ENCODE measurements at places on chromosomes 1 and 21.
A peak's percentile ranks its signal among the peaks of the same experiment; 100 is the strongest.

DNA sequence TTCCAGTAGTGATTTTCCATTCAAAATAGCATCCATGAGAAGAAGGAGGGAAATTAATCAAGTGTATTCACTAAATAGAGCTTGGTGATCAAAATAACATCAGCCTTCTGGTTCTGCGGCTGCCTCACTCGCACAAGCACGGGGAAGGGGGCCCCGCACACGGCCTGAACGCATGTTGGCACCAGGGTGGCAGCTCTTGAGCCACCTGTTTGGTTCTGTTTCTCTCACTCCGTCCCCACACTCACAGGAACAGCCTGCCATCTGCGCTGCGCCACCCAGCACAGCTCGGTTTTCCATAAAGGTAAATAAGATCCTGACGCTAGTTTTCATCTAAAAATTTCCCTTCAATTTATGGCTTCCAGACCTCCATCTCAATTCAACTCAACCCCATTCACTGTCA is 49.4 kb downstream of the TIAM1 start:
- DNase-seq = no peak

- no peak for DNase-seq
These were observed 48.8 kb downstream of the LAMC2 start for GRCh38 chr1:183234660-183235476.

- DNase-seq = no peak
These were observed 179.8 kb downstream of the FOXD2 start for GRCh38 chr1:47617381-47618221.

DNA sequence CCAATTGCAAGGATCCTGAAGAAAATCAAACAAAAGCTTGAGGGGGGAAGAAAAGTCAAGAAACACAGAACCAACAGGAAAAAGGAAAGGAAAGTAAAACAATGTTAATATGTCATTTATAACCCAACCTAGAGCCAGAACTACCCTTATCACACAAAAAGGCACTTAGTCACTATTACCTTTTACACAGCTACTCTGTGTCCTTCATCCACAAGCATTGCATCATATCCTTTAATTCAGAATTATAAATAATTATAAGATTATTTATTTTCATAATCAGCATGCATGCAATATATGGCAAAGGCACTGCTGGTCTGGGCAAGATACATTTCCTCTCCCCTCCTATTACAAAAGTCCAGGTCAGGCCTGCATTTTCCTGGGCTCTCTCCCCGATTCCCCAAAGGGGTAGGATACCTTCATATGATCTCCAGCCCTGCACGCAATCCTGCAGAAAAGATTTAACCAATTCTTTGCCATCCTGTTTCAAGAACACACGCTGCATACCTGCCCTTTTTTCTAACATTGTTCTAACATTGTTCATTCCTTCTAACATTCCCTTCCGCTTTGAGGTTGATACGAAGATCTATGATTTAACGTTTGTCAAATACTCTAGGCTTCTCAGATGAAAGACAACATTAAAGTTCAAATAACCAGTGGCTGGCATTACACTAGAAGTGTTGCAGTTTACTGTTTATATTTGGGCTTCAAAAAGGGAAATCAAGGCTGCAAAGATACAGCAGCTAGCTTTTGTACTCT is 4.3 kb downstream of the PTPN14 start:
- DNase-seq = no peak

DNA sequence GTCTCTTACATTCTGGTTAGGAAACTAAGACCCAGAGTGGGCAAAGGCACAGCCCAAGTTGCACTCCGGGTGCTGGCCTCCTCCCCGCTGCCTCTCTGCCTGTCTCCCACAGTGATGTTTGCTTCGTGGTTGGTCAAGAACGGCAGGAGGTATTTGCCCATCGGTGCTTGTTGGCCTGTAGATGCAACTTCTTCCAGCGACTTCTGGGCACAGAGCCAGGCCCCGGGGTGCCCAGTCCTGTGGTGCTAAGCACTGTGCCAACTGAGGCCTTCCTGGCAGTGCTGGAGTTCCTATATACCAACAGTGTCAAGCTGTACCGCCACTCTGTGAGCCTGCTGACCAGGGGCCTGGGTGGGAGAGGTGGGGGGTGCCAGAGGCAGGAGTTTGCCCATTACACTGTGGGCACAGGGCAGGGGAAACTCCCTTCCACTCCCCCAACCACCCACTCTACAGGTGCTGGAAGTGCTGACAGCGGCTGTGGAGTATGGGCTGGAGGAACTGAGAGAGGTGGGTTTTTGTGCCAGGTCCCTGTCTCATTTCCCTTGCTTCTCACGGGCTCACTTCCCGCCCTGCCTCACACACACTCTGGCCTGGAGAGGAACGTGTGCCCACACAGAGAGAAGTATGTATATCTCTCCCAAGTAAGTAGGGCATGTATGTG is 1.9 kb downstream of the BTBD19 start:
- peak; percentile 33 for DNase-seq

DNA sequence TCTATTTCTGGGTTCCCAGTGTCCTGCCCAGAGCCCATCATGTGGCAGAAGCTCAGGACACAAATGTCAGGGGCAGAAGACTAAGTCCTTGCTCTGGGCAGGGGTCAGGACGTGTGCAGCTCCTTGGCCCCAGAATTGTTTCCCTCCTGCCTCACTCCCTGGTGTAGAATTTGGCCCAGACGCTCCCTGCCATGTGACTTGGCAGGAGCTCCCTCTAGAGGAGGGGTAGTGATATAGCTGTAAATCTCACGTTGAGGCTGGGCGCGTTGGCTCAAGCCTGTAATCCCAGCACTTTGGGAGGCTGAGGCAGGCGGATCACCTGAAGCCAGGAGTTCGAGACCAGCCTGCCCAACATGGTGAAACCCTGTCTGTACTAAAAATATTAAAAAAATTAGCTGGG is 91.2 kb downstream of the UBIAD1 start:
- no peak for DNase-seq

GRCh38 chr21:21084179-21084578 is 86.0 kb downstream of the NCAM2 start:
- no peak for DNase-seq

DNA sequence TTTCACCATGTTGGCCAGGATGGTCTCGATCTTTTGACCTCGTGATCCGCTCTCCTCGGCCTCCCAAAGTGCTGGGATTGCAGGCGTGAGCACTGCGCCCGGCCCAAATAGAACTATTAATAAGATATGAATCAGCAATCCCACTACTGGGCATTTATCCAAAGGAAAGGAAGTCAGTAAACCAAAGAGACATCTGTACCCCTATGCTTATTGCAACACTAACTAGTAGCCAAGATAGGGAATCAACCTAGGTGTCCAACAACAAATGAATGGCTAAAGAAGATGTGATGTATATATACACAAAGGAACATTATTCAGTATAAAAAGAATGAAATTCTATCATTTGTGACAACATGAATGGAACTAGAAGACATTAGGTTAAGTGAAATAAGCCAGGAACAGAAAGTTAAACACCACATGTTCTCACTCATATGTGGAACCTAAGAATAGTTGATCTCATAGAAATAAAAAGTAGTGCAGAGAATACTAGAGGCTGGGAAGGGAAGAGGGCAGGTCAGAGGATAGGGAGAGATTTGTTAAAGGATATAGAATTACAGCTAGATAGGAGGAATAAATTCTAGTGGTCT is 48.8 kb downstream of the XPR1 start:
- DNase-seq = no peak

DNA sequence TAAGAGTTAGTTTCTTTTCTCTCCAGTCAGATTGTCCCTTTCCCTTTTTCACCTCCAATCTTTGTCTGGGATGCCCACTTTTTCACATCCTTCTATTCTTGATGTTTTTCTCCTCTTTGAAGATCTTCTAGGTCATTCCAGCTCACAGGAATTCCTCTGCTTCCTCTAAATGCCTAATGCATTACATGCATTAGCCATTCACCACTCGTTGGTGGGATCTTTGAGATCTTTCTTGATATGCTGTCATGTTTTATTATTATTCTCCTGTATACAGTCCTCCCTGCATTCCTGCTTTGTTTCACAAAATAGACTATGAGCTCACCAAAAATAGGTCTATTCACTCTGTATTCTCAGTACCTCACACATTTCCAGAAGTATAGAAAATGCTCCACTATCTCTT is 129.0 kb downstream of the LYPLAL1 start:
- DNase-seq = no peak

- DNase-seq = no peak
These were observed 724.6 kb downstream of the PTPRU start for GRCh38 chr1:29960876-29961275.

- no peak for DNase-seq
These were observed 92.9 kb downstream of the C21orf91 start for GRCh38 chr21:17726047-17726829.

GRCh38 chr1:58618303-58618702 is 41.3 kb upstream of the TACSTD2 start:
- DNase-seq = peak; percentile 10

GRCh38 chr1:217712925-217713597 is 81.9 kb downstream of the SPATA17 start:
- DNase-seq = no peak

DNA sequence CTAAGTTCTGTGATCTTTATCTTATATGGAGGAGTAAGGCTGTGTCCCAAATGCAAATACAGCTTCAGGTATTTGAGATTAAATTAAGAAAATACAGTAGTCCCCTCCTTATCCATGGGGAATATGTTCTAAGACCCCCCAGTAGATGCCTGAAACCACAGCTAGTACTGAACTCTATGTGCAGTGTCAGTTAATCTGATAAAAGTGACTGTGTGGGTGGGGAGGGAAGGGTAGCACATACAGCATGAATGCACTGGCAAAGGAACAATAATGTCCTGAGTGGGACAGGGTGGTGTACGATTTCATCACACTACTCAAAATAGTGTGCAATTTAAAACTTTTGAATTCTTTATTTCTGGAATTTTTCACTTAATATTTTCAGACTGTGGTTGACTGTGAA is 83.1 kb downstream of the HS2ST1 start:
- DNase-seq = no peak

DNA sequence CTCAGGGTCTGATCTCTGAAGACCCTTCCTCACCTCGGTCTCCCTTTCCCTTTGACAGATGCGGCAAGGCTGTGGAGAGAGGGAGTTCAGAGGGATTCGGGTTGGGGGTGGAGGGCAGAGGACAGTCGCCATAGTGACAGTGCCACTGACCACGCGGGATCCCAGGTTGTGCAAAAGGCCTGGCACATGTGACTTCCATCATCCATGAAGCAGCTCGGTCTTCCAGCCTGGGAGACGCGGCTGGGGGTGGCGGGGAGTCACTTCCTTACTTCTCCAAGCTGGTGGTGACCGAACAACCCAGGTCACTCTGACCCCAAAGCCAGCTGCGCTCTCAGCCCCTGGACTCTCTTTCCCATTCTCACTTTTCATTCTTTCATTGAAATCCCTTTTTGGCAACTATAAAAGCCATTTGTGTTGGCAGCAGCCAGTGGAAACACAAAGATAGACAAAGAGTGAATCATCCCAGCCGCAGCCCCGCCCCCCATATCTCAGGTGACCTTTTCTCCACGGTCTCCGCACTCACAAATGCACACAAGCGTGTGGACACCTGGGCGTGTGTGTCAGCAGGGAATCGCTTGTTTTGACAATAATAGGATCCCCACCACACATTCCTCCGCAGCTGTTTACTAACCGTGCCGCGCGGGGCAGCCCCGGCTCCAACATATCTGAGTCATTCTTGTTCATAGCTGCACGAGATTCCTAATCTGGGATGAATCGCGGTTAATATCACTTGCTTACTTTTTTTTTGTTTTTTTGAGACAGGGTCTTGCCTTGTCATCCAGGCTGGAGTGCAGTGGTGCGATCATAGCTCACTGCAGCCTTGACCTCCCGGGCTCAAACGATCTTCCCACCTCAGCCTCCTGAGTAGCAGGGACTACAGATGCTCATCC is 68.3 kb downstream of the DHRS3 start:
- DNase-seq = no peak

GRCh38 chr1:1678581-1679380 is 13.8 kb downstream of the SLC35E2B start:
- peak; percentile 62 for DNase-seq

DNA sequence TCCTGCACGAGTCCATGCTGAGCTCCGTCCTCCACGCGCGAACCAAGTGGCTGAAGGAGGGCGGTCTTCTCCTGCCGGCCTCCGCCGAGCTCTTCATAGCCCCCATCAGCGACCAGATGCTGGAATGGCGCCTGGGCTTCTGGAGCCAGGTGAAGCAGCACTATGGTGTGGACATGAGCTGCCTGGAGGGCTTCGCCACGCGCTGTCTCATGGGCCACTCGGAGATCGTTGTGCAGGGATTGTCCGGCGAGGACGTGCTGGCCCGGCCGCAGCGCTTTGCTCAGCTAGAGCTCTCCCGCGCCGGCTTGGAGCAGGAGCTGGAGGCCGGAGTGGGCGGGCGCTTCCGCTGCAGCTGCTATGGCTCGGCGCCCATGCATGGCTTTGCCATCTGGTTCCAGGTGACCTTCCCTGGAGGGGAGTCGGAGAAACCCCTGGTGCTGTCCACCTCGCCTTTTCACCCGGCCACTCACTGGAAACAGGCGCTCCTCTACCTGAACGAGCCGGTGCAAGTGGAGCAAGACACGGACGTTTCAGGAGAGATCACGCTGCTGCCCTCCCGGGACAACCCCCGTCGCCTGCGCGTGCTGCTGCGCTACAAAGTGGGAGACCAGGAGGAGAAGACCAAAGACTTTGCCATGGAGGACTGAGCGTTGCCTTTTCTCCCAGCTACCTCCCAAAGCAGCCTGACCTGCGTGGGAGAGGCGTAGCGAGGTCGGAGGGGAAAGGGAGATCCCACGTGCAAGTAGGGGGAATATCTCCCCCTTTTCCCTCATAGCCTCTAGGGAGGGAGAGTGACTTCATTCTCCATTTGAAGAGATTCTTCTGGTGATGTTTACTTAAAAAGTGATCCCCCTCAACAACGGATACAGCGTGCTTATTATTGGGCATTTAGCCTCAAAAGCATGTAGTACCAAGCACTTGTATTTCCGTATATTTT is 991 bp downstream of the PRMT6 start:
- DNase-seq = no peak

DNA sequence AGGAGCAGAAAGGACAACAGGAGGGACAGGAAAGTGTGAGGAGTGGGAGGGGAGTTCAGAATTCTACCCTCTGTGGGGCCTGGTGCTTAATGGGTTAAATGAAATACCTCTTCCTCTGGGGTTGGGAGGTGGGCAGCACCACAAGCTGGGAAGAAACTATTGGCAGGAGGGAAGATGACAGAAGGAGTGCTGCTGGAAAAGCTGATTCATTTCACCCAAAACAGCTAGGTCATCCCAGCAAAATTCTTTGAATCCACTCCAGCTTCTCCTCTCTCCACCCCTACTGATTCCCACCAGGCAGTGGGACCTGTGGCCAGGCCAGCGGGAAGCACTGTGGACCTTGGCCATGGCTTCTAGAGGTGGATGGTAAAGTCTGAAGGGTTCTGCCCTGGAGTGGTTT is 12.8 kb downstream of the BCAN start:
- no peak for DNase-seq
